T-helper 1 cell (primary cell): ENCODE measurements at places on chromosomes 7 and 10.

DNA sequence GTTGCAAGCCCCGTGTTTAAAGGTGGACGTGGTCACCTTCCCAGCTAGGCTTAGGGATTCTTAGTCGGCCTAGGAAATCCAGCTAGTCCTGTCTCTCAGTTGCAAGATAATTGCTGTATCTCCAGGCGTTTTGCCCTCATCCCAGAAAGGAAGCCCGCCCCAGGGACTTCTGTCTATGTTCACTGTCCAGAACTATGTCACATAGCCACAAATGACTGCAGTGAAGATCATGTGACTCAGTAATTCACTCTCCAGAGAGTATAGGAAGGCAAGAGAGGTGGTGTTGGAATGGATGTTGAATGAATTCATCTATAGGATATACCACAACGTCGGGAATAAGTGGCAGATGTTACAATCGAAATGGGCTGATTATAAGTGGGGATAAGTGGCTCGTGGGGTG, 349 bp upstream of the ERVW-1 start:
- no peak for DNase-seq

GRCh38 chr7:92731335-92732063, 104.9 kb downstream of the CDK6 start:
- DNase-seq: no peak

DNA sequence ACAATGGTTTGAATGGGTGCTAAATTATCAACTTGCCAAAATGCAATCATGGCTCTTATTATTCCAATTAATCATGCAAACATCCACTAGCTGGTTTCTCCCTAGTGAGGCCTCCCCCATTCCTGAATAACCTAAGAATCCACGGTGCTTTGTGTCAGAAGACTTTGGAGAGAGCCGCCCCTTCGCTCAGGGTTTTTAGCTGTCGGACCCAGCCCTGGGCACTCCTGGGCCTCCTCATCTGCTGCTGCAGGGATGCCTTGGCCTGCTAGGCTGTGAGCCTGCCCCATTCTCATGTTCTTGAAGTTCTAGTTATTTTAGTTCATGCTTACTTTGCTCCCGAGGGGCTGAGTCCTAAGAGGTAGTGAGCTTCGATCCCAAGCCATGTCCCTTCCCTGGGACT, 34.1 kb upstream of the SFRP5 start:
- DNase-seq: no peak

DNA sequence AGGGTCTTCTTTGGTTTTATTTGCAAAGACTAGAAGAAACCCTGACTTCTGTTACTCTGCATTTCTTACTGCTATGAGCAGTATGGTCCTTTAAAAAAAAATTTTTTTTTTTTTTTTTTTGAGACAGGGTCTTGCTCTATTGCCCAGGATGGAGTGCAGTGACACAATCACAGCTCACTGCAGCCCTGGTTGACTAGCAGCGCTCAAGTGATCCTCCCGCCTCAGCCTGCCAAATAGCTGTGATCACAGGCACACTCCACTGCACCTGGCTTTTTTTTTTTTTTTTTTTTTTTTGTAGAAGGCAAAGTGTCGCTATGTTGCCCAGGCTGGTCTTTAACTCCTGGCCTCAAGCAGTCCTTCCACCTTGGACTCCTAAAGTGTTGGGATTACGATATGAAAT, 17.4 kb downstream of the CNNM2 start:
- no peak for DNase-seq

GRCh38 chr7:39509436-39509835, 56.8 kb upstream of the YAE1 start:
- no peak for DNase-seq

- no peak for DNase-seq
Measured at GRCh38 chr7:2042650-2043049, 190.1 kb downstream of the MAD1L1 start.

DNA sequence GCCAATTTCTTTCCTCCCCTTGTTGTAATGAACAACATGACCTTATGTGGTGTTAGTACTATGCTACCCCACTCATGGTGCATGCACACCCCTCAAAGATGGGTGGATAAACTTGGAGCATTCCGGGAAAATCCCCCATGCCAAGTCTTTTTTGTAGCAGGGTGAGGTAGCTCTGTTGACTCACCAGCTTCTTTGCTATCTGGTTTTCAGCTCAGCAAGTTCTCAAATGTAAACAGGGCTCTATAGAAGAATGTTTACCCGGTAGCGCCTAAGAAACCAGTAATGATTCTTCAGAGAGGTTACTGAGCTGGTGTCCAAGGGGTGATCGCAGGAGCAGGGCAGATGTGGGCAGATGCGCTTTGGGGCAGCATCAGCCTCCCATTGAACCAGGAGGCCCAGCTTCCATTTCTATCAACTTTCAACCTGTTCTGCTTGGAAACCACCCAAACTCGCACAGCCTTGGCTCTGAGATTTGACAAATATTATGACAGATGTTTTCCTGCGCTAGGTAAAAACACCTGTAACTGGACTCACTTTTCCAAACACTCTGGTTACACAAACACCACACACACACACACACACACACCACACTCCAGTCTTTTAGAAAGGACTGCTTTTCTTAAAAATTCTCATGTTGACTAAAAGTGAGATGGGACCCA, 87.8 kb downstream of the ZRANB1 start:
- DNase-seq: no peak

DNA sequence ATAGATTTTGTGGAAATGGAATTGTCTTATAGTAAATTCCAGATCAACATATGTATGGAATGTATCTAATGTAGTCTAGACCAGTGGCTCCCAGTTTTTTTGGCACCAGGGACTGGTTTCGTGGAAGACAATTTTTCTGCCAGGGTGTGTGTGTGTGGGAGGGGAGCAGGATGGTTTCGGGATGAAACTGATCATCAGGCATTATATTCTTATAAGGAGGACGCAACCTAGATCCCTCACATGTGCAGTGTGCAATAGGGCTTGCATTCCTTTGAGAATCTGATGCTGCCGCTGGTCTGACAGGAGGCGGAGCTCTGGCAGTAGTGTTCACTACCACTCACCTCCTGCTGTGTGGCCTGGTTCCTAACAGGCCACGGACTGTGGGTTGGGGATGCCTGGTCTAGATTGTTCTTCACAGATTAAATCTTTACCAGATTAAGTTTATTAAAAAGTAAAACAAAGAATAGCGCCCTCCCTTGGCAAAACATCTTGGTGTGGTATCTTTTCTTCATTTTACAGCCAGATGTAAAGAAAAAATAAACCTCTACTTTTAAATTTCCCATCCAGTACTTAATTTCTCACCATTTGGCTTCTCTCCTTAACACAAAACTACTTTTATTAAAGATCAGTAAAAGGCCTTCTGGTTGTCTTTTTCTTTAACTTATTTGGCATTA, 48.4 kb downstream of the SEPTIN7 start:
- DNase-seq: no peak
